Cortex of kidney (tissue), 1 donor: ENCODE measurements at places on chromosomes 5 and 9.

GRCh38 chr9:68532131-68532530, 8.6 kb downstream of the TMEM252 start:
- DNase-seq: no peak

GRCh38 chr5:71483355-71483754, 27.9 kb downstream of the BDP1 start:
- no peak for DNase-seq

- no peak for DNase-seq
Observed at GRCh38 chr5:29089591-29090130, 2051.3 kb upstream of the CDH9 start.

DNA sequence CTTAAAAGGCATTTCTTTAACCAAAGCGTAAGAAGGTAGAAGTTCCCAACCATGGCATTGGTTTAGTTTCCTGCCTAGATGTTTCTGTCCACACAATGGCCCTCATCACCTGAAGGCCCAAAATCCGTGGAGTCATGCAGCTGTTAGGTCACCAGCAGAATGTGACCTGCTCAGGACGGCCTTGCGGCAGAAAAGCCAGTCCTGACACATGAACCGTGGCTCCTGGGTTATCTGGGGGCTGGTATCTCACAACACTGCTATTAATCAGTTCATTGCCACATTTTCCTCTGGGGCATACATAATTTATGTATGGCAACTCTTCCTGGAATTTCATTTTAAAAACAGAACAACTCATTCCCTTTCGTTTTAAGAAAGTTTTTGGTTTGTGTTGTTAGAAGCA, 278.4 kb downstream of the ATPSCKMT start:
- no peak for DNase-seq

DNA sequence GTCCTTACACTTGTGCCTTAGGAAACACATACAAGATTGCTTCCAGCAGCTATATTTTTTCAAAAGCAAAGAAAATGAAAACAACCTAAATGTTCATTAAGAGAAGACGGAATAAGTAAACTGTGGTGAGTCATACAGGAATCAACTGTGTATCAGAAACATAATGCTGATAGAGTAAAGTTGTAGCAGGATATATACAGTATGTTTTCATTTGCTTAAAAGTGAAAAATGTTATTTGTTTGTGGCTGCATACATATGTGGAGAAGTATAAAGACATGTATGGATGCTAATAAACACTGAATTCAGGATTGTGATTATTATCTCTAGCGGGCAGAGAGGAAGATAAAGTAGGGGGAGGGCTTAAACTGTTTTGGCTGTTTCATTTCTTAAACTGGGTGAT, 8.3 kb downstream of the DCTN4 start:
- no peak for DNase-seq

DNA sequence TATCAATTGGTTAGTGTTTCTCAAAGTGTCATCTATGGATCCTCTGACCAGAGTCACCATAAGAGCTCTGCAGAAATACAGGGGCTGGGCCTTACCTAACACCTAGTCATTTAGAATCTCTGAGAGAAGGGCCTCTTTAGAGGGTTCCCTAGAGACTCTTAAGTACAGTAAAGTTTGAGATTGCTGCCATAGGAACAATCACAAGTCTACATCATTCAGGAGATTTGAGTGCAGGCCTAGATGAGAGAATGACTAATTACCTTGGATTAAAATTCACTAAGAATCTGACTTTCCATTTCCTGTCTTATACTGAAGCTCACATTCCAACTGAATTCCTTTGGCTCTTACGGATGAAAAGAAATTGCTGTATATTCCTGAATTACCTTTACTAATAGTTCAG, 182.1 kb upstream of the PTGER4 start:
- no peak for DNase-seq

DNA sequence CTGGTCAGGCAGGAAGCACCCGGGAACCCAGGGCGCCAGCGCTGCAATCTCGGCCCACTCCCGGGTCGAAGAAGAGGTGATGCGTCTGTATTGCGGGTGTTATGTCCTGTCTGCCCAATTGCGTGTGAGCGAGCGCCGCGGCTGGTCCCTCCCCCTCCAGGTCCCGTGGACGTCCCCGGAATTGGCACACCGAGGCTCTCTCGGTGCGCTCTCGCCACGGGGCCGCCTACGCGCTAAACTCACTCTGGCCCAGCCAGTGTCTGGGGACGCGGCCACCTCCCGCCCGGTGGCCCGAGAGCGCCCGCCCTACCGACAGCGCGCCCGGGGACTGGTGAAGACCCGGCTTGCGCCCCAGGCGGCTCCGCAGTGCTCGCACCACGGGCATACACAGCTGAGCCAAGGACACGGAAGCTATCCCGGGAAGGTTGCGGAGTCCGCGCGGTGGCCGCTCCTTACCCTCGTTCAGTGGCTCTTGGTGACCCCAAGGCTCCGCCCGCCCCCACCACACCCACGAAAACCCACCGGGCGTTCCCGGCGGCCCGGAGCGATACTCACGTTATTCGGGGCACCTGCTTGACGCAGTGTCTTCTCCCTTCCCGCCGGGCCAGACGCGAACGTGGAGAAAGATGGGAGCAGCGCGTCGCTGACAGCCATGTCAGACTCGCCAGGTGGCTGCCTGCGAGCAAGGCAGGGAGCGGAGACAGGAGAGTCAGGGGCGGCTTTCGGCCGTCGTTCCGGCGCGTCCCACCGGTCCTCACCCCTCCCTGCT, 1.0 kb downstream of the KLF4 start:
- no peak for DNase-seq

DNA sequence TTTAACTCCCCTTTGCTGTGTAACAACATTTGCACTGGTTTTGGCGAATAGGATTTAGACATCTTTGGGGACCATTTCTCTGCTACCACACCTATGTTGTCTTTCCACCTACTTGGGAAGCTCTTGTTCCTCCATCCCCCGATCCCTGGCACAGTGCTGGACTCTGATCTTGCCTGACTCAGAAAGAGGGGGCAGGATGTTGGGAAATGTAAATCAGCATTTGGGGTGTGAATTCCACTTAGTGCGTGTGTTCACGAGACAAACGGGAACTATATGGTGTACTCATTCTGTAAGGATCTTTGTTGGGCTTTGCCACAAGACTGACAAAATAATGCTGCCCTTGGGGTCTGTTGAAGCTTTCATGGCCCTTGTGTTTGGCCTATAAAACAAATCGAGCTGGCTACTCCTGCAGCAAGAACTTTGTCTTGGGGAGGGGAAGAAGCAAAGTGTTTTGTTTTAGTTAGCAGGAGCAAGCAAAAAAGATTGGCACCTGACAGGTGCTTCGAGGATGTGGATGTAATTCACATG, 18.5 kb downstream of the TMEM268 start:
- no peak for DNase-seq

DNA sequence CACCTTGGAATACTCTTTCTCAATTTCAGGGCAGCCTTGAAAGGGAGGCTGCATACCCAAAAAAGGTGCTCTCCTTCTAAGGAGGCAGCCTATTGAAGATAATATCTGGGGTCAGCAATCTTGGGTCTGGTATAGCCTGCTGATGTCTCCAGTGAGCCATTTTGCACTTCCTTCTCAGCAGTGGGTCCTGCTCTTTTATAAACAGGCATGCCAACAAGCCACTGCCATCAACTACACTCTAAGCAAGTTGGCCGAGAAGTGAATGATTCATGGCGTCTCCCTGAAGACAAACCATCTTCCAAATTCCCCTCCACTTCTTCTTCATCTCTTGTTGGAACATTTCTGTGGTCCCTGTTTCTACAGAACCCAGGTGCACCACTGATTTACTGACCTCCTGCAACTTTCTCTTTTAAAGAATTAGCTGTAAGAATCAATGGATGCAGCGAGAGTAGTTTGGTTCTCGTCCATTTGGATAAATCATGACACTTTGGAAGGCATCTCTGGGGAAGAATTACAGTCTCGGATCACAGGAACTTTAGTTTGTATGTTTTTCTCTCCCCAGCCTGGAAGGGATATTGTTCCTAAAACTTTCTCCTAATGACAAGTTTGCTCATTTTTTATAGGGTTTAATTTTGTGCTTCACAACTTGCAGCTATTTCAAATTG, 108.3 kb downstream of the INSYN2B start:
- no peak for DNase-seq

DNA sequence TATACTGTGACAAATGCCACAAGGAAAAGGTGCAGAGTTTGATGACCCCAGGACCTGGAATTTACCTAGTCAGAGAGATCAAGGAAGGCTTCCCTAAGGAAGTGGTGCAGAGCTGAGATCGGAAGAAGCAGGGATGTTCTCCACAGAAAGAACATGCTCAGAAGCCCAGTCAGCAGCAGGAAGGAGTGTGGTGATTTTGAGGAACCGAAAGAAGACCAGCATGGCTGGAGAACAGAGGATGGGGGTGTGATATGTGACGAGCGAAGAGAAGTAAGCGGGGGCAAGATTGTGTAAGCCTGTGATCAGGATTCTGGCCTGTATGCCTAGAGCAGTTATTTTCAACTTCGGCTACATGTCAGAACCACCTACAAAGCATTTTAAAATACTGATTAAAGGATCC, 18.7 kb upstream of the PIK3R1 start:
- DNase-seq: no peak

DNA sequence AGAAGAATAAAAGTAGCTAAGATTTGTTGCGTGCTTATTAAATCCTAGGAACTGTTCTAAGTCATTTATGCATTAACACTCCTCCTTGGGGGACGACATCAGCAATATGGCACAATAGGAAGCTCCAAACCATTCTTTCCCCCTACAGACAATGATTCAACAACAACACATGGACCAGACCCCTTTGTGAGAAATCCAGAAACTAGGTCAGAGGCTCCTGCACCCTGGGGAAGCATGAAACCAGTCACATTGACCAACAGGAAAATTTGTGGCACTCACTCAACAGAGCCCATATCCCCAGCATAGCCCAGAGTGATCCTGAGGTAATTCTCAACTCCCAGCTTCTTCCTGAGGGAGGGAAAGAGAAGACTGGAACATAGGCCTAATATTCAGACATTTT, 294.4 kb downstream of the HINT1 start:
- no peak for DNase-seq

DNA sequence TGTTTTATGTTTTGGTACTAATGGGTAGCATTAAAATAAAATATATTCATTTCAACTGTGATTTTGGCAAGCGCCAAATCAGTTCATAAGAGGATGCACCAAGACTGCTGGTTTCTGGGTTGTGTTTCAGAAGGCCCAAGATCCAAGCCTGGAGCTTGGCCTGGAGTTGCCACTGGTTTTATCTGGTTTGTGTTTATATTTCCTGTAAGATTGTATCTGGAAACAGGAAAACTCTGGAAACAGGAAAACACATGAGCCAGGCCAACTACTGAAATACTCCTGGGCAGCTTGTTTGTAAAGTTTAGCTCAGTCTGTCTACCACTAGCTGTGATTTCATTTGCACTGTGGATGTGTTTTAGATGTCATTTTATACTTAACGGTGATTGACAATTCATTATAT, 5.5 kb downstream of the FSTL4 start:
- no peak for DNase-seq

DNA sequence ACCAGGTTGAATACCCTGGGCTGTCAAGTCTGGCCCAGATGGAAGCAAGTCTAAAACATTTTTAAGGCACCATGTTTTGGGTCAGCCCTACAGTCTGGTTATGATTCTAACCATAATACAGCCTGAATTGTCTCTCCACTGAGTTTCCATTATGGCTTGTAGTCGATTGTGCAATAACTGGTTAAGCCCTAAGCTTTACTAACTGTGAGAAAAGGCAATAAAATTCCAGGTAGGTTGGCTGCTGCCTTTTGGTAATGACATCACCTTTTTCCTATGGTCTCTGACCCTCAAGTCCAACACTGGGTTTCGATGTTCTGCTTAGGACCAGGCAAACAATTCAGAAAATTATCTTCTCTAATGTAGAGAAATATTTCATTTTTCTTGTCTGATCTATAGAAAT, 243.3 kb downstream of the ACTL7B start:
- no peak for DNase-seq

GRCh38 chr9:114271556-114272510, 51.1 kb upstream of the ORM1 start:
- no peak for DNase-seq

GRCh38 chr9:20355022-20355421, 267.3 kb downstream of the MLLT3 start:
- no peak for DNase-seq

DNA sequence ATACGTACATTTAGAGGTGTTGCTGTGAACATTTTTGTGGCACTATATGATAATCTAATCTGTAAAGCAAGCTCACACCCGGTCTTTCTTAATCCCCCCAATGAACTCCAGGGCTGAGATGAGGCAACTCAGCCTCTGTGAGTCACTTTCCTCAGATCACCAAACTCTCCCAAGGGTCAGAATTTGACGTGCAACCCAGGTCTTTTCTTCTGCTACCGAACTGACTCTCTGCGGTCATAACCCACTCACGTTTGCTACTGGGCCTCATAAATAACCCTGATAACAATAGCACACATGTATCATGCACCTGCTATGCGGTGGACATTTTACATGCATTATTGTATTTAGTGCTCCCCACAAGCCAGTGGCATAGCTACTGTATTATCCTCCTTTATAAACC, 153.1 kb downstream of the DROSHA start:
- no peak for DNase-seq

GRCh38 chr9:87701931-87702421, 23.9 kb upstream of the CTSL start:
- no peak for DNase-seq

GRCh38 chr5:167798448-167798847, 493.0 kb upstream of the WWC1 start:
- DNase-seq: no peak

DNA sequence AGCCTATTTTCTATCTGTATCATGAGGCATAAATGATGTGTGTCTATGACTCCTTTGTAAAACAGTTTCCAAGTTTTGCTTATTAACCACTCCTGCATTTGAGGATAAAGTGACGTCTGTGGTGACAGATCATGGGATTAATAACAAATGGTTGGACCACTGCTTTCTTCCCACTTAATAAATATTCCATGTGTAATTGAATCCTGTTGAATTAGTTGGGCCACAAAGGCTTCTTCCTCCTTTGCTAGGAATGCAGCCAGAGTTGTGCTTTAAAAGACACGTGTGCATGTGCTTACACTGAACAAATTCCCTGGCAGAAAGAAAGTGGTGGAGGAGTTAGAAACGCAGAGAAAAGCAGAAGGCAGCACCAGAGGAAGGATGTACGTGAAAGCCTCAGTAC, 150.2 kb downstream of the ACTBL2 start:
- DNase-seq: no peak

DNA sequence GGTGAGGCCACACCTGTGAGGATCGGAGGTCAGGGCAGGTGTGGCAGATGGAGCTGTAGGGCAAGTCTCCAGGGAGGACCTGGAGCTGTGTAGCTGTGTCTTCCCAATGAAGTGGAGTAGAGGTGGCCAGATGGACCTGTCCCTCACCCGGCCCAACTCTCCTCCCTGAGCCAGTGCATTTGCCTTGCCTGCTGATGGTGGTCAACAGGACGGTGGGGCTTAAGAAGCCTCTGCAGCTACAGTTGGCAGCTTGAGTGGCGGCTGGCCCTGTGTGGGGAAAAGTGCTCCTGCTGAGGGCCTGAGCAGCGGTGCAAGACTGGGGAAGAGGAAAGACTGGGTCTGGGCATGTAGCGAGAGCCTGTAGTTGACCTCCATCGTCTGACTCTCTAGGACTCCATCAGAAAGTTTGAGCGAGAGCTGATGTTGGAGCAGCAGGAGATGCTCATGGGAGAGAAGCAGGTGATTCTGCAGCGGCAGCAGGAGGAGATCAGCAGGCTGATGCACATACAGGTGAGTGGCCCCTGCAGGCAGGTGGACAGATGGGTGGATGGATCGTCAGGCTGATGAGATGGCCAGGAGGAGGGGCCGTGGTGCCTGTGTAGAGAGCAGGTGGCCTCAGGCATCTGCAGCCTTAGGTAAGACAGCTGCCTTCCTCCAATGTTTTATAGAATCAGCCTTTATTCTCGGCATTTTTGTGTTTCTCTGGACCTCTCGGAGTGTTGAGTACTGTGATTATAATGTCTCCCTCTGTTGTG, 24.9 kb downstream of the PITX1 start:
- no peak for DNase-seq
